ENCODE measurements at places on chromosomes 2 and 18.

DNA sequence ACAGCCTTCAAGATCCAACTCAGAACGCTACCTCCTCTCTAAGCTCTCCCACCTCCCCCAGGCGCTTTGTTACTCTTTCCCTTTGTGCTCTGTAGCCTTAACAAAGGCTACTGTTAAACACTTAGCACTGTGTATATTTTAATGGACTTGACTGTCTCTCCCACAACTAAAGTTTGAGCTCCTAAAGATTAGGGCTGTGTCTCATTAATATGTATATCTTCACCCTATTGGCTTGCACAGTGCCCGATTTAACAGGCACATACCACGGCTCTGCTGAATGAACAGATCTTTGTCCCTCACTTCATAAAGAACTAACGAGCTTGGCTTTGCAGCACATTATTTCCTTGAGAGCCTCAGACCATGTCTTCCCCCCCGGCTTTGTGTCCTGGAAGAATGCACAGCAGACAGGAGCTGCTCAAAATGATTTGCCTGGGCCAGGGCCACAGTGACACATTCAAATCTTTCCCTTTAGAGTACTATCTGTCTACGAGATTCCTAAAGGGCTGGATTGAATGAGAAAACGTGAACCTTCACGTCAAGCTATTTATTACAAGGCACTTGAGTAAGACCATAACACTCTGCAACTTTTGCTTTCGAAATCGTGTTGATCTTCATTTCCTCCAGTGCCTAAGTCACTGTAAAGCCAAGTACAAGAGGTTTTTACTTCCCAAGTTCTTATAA lies 22.1 kb downstream of the ABHD3 start:
- DNase-seq: peak; percentile 37

DNA sequence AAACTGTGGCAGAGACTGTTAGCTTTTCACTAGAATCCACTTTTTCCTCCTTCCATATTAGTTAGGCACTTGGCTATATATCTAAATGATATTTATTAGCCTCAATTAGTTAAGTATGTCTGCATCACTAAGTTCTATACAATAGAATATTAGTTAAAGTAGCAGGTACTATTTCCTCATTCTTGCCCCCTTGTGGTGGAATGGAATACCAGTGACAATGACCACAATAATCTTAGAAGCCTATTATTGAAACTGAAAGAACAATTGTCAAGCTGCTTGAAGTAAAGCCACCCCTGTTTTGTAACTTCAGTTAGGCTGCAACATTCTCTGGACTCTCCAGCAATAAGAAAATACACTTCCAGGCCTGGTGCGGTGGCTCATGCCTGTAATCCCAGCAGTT lies 476.3 kb upstream of the VWC2L start:
- peak; percentile 20 for DNase-seq

- DNase-seq: peak; percentile 59
Observed at GRCh38 chr18:77207540-77207939, 42.1 kb upstream of the GALR1 start.

GRCh38 chr2:1793001-1793867 lies 48.9 kb upstream of the PXDN start:
- no peak for DNase-seq

- no peak for DNase-seq
Observed at GRCh38 chr2:160351956-160352355, 141.7 kb downstream of the RBMS1 start.

- no peak for DNase-seq
Observed at GRCh38 chr2:70768590-70769085, 638 bp upstream of the ADD2 start.

DNA sequence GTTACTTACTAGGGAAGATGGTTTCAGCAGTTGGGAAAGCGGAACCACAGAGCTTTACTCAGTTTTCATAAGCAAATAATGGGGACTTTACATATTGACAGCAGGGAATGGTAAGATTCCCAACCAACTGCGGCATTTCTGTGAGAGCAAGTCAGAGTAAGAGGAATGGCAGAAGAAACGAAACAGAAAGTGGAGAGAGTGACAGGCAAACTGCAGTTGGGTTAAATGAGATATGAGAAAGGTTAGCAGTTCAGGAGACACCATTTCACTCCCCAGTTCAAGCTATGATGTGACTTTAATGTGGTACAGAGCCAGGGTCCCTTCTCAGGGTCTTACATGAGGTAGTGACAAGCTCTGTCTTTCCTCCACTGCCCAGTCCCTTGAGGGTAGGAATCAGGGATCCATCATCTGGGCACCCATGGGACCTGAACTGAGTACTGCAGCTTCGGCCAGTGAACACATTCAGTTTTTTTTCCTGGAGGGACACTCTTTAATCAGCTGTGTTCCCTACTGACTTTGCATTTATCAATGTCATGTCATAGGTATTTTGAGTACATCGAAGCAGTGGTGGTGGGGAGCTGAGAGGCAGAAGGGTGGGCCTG lies 33.0 kb upstream of the GREB1 start:
- DNase-seq: no peak

- no peak for DNase-seq
Observed at GRCh38 chr2:127860130-127860529, 2.2 kb upstream of the POLR2D start.

DNA sequence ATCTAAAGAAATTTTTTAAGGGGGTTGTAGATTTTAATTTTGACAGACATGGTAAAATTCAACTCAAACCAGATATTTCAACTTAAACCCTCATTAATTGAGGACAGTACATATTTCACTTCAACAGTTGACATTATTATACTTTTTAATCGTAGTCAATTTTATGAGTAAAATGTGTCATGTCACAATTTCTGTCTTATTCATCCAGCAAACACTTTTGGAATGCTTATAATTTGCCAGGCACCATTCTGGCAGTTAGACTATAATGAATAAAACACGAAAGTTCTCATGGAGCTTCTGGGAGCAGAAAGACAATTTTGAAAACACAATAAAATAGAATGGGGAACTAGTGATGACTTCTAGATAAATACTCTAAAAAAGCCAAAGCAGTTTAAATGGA lies 1094.8 kb downstream of the SUCLG1 start:
- DNase-seq: no peak

DNA sequence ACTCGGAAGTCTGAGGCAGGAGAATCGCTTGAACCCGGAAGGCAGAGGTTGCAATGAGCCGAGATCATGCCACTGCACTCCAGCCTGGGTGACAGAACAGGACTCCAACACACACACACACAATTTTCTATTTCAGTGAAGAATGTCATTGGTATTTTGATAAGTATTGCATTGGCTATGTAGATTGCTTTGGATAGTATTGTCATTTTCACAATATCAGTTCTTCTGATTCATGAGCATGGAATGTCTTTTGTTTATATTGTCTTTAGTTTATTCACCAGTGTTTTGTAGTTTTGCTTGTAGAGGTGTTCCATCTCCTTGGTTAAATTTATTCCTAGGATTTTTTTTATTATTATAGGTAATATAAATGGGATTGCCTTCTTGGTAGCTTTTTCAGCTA lies 693.4 kb upstream of the SYT4 start:
- DNase-seq: no peak

GRCh38 chr2:43171789-43172188 lies 54.6 kb downstream of the ZFP36L2 start:
- no peak for DNase-seq

DNA sequence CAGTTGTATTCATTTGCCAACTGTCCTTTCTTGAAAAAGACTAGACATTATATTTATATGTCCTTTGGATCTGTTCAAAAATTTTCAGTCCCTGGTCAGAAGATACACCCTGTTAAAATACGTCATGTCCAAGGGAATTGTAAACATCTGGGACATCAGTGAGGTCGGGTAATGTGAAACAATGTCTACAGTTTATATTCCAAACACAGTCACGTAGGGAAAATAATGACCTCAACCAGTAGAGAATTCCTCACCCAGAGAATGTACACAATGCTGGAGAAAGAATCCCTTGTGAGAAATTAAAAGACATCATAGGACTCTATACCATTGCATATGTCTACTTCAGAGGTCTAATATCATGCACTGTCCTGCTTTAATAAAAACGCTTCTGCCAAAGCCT lies 888.0 kb upstream of the CHAC2 start:
- DNase-seq: no peak
